GM23248 (cell line): ENCODE measurements at places on chromosomes 16 and 17. TPM values are rescaled to one million over a fixed set of nuclear protein-coding genes. Genes with fewer than 3 reads are reported as not detected.

GRCh38 chr17:76034428-76035350 is 7.6 kb upstream of the EVPL start:
- no peak overlapping the region for H3K27ac ChIP-seq
- H3K27me3 ChIP-seq = no peaks in the 10 kb centered on the region
- H3K36me3 ChIP-seq = peaks cover 13% of the 10 kb centered on the region
- no peak for DNase-seq
- no peaks in the 10 kb centered on the region for H3K4me1 ChIP-seq

DNA sequence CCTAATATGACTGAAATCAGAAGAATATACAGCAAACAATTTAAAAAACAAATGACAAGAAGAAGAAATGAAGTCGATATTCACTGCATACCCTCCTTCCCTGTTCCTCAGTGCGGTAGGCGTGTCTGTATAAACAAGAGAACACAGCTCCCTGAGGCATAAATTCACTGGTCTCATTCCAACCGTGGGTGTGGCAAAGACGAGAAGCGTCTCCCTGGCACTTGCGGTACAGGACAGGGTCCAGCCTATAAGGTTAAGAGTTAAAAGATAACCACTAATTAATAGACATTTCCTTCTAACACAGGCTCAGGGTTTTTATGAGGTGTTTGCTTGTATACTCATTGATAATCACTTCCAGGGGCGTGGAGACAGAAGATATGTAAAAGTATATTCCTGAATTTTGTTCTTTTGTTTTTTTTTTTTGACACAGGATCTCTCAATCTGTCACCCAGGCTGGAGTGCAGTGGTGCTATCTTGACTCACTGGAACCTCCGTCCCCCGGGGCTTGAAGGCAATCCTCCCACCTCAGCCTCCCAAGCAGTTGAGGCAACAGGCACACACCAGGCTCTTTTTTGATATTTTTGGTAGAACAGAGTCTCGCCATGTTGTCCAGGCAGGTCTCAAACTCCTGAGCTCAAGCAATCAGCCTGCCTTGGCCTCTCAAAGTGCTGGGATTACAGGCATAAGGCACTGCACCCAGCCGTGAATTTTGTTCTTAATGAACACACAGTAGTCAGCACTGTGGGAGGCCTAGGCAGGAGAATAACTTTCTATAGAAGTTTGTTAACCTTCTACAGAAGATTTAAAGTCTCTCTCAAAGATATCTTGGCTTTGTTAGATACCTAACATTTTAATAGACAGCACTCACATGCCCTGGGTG is 59.1 kb upstream of the CLEC18B start:
- H3K27me3 ChIP-seq = no peaks in the 10 kb centered on the region
- peak overlapping the region; percentile 60 for H3K27ac ChIP-seq
- DNase-seq = peak; percentile 86
- peaks cover 18% of the 10 kb centered on the region for H3K4me1 ChIP-seq
- H3K36me3 ChIP-seq = peaks cover 31% of the 10 kb centered on the region

DNA sequence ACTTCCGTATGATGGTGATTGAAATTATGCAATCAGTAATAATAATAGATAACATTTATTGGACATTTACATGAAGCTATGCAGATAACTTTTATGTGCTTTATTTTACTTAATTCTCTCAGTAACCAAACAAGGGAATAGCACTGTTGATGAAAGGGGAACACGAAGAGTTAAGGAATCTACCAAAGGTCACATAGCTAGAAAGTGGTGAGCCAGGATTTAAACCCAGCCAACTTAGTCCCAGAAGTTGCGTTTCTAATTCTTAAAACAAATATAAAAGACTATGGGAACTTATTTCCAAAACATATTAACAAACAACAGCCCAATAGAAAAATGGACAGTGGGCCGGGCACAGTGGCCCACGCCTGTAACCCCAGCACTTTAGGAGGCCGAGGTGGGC is 9.7 kb downstream of the SPNS3 start:
- H3K27ac ChIP-seq = no peak overlapping the region
- peaks cover 23% of the 10 kb centered on the region for H3K27me3 ChIP-seq
- DNase-seq = no peak

DNA sequence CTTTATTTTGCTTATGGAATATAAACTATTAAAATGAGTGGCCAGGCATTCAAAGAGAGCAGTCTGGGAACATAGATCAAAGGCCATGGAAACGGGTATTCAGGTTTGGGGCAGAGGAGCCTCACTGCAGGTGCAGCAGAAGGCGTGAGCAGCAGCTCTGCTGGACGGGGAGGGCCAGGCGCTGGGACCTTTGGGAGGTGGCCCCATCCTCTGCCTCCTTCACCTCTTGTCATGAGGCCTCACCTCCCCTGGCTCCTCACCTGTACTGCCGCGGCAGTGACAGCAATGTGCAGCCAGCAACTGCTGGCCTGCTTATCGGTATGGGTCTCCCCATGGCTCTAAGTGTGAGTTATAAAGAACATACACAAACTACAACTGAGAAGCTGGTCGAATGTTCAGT is 109.4 kb downstream of the CDK5R1 start:
- no peaks in the 10 kb centered on the region for H3K27me3 ChIP-seq
- DNase-seq = no peak
- H3K27ac ChIP-seq = no peak overlapping the region
- H3K4me3 ChIP-seq = no peak overlapping the region
- 0 out of 2 replicates have a peak, but pooled peaks cover 4% of the 10 kb centered on the region for H3K36me3 ChIP-seq

DNA sequence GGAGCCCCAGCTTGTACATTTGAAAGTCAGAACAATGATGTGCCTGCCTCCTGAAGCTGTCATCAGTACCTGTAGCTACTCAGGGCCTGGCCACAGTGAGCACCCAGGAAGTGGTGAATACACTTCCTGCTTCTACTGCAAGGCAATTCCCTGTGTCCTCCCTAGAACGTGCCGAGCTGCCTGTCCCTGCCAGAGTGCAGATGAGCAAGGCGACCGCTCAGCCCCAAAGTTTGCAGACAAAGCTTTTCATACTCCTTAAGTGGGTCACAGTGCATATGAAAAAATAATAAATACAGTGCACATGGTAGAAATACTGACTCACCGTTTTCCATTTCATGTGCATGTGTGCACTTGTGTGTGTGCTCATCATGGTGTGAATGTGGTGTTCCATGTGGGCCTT is 77.3 kb downstream of the MPRIP start:
- DNase-seq = peak; percentile 74
- peak overlapping the region; percentile 41 for H3K27ac ChIP-seq
- no peaks in the 10 kb centered on the region for H3K36me3 ChIP-seq
- H3K27me3 ChIP-seq = no peaks in the 10 kb centered on the region
- no peak overlapping the region for H3K4me3 ChIP-seq

DNA sequence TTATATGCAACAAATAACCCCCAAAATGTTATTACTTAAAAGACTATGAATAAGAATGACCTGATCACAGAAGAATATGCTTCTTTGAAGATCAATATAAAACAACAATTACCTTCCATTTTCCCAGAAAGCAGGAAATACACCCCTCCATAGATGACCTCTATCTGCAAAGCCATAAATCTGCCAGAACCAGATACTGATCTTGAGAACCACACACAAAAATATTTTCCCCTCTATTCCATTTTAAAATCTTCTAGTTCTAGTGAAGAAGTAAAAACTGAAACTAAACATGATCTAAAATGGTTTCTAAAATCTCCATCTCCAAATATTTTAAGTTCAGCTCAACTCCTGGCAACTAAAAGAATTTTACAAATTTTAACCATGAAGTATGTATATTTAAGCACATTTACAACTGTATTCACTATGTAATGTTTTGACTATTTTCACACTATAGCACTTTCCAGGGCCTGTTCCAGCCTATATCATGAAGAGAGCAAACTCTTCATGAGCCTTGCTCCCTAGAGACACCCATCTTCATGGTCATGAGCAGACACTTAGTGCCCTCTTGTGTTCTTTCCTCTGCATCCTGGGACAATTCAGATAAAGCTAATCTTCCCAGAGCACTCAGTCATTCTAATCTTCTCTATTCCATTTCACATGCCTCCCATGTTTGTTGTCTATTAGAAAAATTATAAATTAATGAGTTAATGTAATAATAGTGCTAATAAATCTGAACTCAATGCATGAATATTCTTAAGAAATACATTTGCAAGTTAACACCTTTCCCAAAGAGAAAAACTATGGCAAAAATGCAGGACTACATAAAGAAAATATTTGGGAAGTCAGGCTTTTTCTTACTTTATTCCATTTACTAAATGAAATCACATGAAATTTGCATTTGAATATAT is 87.0 kb downstream of the HELZ start:
- no peak overlapping the region for H3K27ac ChIP-seq
- peaks cover 17% of the 10 kb centered on the region for H3K36me3 ChIP-seq
- H3K4me1 ChIP-seq = no peaks in the 10 kb centered on the region
- no peak overlapping the region for H3K4me3 ChIP-seq
- no peaks in the 10 kb centered on the region for H3K27me3 ChIP-seq
- DNase-seq = peak; percentile 67

- H3K27me3 ChIP-seq = no peaks in the 10 kb centered on the region
- no peak for DNase-seq
- H3K4me1 ChIP-seq = no peaks in the 10 kb centered on the region
- no peak overlapping the region for H3K27ac ChIP-seq
- no peak overlapping the region for H3K4me3 ChIP-seq
- H3K36me3 ChIP-seq = no peaks in the 10 kb centered on the region
Measured at GRCh38 chr17:73910821-73911515, 266.7 kb upstream of the SDK2 start.

DNA sequence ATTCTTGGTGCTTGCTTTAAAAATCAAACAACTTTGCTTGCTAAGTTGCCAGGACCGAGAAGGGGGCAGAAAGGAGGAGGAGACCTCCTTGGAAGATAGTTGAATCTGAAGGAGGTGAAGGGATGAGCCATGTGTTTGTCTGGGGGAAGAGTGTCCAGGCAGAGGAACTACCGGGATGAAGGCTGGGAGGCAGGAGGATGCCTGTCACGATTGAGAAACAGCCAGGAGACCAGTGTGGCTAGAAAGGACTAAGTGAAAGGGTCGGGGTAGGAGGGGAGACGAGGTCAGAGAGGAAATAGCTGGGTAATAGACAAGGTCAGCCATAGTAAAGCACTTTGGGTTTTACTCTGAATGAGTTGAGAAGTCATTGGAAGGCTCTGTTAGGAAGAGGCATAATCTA is 38.9 kb upstream of the CSNK2A2 start:
- H3K36me3 ChIP-seq = no peaks in the 10 kb centered on the region
- peaks cover 16% of the 10 kb centered on the region; the same call in 1 of the 2 replicates for H3K27me3 ChIP-seq
- no peak overlapping the region for H3K27ac ChIP-seq
- DNase-seq = no peak
- no peak overlapping the region for H3K4me3 ChIP-seq

DNA sequence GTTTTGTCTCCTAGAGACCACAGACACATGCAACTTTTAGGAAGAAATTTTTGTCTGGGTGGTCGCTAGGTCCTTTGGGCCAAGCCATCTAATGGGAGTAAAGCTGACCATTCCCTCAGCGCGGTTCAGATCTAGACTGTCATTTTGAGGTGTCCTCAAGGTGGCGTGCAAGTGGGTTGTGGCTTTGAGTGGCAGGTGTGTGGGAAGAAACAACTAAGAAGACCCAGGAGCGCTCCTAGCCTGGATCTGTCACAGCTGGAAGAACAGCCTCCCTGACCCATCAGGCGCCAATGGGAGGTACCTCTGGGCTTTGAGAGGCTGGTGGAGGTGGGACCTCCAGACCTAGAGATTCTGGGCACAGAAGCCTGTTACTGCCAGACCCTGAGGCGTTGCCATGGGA is 645.1 kb downstream of the KCNJ18 start:
- no peaks in the 10 kb centered on the region for H3K27me3 ChIP-seq
- no peak for DNase-seq
- no peak overlapping the region for H3K4me3 ChIP-seq
- no peak overlapping the region for H3K27ac ChIP-seq

DNA sequence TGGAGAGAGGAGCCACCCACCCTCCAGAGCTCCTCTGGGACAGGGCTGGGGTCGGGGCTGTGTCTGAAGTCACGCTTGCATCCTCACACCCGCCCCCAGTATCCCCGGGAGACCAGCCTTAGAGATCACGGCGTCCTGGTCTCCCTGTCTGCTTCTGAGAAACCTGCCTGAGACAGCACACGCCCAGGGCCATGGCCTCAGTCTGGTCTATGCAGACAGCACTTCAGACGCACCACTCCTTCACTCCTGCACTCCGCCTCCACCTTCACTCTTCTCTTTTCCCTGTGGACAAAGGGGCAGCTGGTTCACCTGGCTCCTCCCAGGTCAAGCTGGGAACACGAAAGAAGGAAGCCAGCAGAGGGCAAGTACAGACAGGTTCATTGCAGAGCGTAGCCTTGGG is 248.0 kb upstream of the GSE1 start:
- peaks cover 7% of the 10 kb centered on the region for H3K4me1 ChIP-seq
- no peak overlapping the region for H3K27ac ChIP-seq
- no peak for DNase-seq
- H3K36me3 ChIP-seq = no peaks in the 10 kb centered on the region

- H3K36me3 ChIP-seq = peaks cover 76% of the 10 kb centered on the region
- H3K27me3 ChIP-seq = no peaks in the 10 kb centered on the region
- peaks cover 14% of the 10 kb centered on the region for H3K4me1 ChIP-seq
- no peak overlapping the region for H3K4me3 ChIP-seq
- peak overlapping the region; percentile 47 for H3K27ac ChIP-seq
Measured at GRCh38 chr16:64991001-64991400, 130.9 kb downstream of the CDH11 start.

DNA sequence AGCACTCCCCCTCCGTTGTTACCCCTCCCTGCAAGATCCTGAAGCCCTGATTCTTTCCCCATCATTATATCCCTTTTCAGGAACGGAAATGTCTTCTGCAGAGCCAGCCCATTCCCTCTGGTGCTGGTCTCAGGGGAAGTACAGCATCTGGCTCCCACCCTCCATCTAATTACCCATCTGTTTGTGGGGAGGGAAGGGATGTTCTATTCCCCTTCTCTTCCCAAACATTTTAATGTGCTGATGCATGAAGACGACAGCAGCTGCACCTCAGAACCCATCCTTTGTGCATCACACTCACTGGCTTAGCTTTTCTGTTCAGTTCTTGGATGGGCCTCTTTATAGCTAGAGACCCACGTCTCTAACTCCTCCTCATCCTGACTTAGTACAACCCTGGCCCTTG is 367.2 kb downstream of the CDH13 start:
- H3K27me3 ChIP-seq = no peaks in the 10 kb centered on the region
- H3K36me3 ChIP-seq = no peaks in the 10 kb centered on the region
- H3K4me1 ChIP-seq = peaks cover 15% of the 10 kb centered on the region
- no peak for DNase-seq
- no peak overlapping the region for H3K4me3 ChIP-seq

DNA sequence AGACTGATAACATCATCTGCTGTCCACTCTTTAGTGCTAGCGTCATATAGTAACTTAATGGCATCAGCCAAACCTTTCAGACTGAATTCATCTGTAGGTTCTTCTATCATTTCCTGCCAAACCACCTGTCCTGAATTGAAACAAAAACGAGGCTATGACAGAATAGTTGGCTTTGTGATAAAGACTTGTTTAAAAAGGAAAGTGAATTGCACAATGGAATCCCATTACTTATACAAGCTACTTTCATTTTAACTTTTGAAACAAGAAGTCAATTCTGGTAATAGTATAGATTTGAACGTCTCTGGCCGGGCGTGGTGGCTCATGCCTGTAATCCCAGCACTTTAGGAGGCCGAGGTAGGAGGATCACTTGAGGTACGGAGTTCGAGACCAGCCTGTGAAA is 18.2 kb downstream of the LASP1NB start:
- H3K4me1 ChIP-seq = no peaks in the 10 kb centered on the region
- H3K27me3 ChIP-seq = no peaks in the 10 kb centered on the region
- no peak overlapping the region for H3K4me3 ChIP-seq
- H3K27ac ChIP-seq = no peak overlapping the region
- no peaks in the 10 kb centered on the region for H3K36me3 ChIP-seq

GRCh38 chr16:84103678-84104077 is 13.1 kb downstream of the MBTPS1 start:
- H3K27me3 ChIP-seq = no peaks in the 10 kb centered on the region
- peaks cover 20% of the 10 kb centered on the region for H3K4me1 ChIP-seq
- no peak overlapping the region for H3K4me3 ChIP-seq
- peaks cover 11% of the 10 kb centered on the region; the same call in 1 of the 2 replicates for H3K36me3 ChIP-seq
- H3K27ac ChIP-seq = peak overlapping the region; percentile 38; the same call in 1 of the 2 replicates
- peak; percentile 77 for DNase-seq

The ARHGAP23 gene
- 64.2 and 69.4 TPM in 2 replicates for total RNA-seq

The SLC5A2 gene
- not detected in 2 replicates for total RNA-seq

The ARL5C gene
- not detected in 2 replicates for total RNA-seq
